ENCODE measurements at places on chromosomes 5 and 9.
A peak's percentile ranks its signal among the peaks of the same experiment; 100 is the strongest.

DNA sequence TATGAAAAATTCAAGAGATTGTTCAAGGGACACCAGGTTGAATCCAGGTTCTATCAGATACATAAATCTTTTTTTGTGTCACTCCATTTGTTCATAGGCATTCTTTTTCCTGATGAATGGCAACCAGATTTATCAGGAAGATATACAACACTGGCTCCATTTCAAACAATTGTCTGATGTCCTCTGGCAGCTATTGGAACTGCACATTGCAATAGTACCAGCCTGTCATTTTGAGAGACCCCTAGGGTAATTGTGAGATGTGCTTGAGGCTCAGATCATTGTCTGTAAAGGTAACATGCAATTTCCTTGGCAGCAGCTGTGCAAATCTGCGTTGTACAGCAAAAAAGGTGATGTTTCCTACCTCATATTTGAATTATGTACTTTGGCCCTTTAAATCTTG lies 25.9 kb downstream of the KCTD16 start:
- no peak for DNase-seq

GRCh38 chr5:39076757-39077728 lies 2.8 kb upstream of the RICTOR start:
- DNase-seq: peak; percentile 69

DNA sequence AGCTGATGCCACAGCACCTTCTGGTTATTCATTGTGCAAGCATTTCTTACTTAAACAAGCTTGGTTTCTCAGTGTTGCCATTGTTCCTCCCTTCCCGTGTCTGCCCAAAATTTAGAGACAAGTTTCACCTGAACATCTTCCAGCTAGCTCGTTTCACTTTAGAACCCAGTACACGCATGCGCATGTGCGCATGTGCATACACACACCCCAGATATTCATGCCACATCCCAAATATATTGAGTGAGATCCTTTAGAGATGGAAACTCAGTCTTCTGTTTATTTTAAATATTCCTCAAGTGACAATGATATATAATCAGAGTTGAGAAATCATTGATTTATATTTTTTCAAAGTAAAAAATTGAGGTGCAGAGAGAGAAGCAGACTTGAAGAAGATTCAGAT lies 147.6 kb downstream of the PLK2 start:
- DNase-seq: no peak

- no peak for DNase-seq
Measured at GRCh38 chr5:92992073-92992472, 588.9 kb downstream of the NR2F1-AS1 start.

DNA sequence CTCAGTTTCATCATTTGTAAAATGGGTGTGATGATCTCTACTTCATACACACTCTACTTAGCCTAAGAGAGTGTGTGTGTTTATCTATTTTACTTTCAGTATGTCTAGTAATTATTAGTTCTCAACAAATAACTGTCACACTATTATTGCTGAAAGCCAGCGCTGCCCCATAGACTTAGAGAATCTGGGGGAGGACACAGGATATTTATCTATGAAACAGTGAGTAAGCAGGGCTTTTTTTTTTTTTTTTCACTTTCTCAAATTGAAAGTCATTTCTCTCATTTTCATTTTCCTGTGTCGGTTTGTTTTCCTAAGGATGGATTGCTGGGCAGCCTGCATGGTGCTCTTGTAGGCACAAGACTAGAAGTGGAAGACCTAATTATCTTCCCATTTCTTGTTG lies 248.4 kb upstream of the RPS23 start:
- no peak for DNase-seq

GRCh38 chr5:55533521-55534435 lies 986 bp downstream of the PLPP1 start:
- peak; percentile 60 for DNase-seq

Measured in fibroblast of skin of back (primary cell).